ENCODE measurements at places on chromosomes 16 and 17.

DNA sequence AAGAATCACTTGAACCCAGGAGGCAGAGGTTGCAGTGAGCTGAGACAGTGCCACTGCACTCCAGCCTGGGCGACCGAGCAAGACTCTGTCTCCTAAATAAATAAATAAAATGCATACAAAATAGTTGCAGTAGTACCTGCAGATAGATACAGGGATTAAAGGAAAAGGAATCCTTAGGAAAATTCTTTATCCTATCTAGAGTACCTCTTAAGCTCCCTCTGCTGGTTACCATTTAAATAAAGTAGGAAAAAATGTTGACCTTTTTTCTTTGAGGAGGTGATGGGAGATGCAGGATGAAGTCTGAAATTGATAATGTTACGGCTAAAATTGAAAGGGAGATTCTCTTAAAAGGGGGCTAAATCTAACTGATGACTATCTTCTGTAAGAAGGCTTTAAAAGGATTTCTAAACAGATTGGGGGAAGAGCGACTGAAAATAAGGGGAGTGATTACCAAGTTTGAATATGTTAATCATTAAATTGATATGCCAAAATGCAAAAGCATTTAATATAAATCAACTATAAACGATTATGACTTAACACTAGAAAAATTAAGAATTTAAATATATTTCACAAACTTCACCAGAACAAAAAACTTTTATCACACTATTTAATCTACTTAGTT lies 29.4 kb downstream of the C16orf87 start:
- no peak for DNase-seq

- DNase-seq: no peak
These were observed 1.8 kb downstream of the GGNBP2 start for GRCh38 chr17:36546418-36547093.

DNA sequence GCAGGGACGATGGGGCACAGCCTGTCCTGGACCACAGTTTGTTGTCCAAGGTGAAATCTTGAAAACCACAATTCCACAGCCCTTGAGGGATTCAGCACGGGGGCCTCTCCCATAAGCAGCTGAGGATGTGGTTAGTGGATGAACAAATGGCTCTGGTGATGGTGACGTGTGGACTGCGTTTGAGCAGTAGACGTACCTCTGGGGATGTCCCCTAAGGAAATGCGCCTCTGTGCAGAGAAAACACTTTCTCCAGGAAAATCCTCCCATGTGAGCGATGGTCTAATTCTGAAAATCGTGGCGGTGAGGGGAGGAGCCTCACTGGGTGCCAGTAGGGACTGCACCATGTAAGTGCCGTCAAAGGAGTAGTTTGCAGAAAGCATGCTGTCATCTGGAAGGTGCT lies 2.7 kb upstream of the SEPTIN12 start:
- DNase-seq: no peak

- no peak for DNase-seq
These were observed 35.7 kb upstream of the TRAP1 start for GRCh38 chr16:3752984-3753383.

DNA sequence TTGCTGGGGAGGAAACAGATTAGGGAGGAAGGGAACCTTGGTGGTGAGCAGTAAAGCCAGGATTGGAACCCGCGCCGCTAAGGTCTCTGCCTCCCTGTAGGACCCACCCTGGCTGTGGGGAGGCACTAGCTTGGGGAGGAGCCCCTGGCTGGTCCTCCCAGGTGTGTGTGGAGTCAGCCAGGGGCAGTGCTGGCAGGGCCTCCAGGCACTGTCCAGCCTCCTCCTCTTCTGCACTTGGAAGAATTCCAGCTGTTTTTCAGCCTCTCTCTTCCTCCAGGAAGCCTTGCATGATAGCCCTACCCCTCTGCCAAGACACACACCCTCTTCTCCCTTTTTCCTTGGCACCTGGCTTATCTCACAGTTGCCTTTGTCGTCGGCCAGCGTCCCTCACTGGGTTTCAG lies 34.8 kb downstream of the TMEM235 start:
- DNase-seq: no peak

DNA sequence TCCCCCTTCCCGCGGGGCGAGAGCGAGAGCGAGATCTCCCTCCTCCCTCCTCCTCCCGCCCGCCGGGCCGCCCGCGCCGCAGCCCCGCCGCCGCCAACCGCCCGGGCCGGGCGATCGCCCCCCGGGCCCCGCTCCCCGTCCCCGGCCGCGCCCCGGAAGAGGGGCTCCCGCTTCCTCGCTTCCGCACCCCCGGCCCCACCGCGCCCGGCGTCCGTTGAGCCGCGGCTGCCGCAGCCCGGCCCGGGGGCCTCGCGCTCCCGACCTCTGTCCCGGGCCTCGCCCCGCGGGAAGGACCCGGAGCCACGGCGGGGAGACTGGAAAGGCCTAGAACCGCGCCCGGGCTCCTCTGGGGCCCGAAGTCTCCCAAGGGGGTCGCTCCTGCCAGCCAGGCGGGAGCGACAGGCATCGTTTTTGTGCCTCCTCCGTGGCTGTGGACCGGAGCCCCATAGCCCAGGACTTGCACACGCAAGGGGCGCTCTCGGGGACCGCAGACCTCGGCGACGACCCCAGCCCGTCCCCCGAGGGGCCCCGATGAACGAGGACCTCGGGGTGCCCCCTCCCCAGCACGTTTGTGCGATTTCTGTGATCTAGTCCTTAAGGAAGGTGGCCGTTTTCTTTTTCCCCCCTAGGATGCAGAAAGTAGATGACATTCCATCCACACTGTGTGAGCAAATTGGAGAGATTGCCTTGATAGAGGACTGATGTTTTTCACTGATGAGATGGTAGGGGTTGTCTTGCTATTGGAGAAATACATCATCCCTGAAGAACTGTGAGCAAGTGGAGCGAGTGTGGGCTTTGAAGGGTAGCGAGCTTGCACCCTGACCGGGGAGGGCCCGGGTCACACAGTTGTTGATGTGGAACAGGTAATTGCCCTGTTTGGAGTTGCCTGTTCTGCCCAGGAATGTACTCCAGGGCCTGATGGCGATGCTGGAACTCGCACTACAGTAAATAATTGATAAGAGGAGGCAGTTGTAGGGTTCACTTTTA lies 611 bp downstream of the BANP start:
- no peak for DNase-seq

- DNase-seq: peak; percentile 83
These were observed 10.9 kb downstream of the HAPSTR1 start for GRCh38 chr16:9102379-9102778.

DNA sequence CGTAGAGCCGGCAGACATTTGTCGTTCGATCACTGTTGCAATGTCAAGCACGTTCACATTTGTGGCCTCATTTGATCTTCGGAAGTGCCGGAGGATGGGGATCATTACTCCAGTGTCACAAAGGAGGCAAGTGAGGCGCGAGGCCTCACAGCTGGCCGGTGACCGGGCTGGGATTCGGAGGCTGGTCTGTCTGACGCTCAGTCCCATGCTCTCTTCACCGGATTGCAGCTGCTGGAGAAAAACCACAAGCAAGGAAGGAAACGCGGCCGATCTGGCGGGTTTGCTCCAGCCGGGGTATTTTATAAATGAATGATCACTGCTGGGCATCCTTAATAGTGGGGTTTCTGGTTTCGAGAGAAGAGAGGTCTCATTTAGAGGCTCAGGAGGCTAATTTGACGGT lies 127.8 kb downstream of the OR1D5 start:
- no peak for DNase-seq

DNA sequence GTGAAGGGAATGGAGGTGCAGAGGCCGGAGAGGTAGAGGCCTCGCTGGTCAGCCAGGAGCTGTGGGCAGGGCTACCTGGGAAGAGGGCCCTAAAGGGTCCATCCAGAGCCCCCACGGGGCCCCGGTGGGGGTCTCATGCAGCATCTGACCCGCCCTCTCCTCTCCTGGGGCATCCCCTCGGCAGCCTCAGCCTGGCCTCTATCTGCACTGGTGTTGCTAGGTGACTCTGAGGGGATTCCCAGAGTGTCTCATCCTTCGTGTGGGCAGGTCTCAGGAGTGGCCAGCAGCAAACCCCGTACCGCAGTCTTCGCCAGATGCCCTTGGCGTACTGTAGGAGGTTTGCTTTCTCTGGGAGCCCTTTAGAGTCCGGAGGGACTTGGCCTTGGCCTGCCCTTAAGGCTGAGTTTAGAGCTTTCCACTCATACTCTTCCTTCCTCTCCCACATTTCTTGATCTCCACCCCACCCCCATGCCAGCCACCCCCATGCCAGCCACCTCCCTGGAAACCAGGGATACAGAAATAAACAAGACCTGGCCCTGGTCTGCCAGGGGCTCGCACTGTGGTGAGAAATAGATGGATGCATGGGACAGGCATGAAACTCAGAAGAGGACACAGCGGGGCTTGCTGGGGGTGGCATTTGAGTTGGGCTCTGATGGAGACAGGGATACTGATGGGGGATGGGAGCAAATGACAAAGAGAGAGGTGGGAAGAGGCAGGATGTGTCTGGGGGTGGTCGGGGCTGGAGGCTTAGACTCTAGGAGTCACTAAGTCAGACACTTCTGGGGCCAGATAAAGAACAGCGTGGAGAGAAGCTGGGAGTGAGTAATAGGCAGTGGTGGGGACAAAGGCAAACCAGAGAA lies 9.9 kb downstream of the SLC5A10 start:
- DNase-seq: no peak

- no peak for DNase-seq
These were observed 185.8 kb downstream of the HS3ST3A1 start for GRCh38 chr17:13415871-13416416.

- no peak for DNase-seq
These were observed 8.2 kb upstream of the MMP2 start for GRCh38 chr16:55470533-55471371.

DNA sequence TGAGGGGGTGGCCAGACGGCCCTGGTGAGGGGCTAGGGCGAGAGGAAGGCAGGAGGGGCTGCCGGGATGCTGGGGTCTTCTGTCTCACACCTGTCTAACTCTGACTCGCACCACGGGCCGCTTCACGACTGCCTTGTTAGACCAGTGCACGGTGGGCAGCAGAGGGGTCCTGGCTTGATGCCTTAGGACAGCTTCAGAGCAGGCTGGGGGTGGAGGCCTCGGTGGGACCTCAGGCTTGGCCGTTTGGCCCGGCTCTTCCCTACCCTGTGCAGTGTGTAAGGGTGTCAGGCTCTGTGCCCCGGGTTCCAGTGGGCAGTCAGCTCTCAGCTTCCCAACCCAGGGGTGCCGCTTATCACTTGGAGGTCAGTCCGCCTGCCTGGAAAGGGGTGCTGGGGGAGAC lies 100.7 kb downstream of the OR1D5 start:
- no peak for DNase-seq

DNA sequence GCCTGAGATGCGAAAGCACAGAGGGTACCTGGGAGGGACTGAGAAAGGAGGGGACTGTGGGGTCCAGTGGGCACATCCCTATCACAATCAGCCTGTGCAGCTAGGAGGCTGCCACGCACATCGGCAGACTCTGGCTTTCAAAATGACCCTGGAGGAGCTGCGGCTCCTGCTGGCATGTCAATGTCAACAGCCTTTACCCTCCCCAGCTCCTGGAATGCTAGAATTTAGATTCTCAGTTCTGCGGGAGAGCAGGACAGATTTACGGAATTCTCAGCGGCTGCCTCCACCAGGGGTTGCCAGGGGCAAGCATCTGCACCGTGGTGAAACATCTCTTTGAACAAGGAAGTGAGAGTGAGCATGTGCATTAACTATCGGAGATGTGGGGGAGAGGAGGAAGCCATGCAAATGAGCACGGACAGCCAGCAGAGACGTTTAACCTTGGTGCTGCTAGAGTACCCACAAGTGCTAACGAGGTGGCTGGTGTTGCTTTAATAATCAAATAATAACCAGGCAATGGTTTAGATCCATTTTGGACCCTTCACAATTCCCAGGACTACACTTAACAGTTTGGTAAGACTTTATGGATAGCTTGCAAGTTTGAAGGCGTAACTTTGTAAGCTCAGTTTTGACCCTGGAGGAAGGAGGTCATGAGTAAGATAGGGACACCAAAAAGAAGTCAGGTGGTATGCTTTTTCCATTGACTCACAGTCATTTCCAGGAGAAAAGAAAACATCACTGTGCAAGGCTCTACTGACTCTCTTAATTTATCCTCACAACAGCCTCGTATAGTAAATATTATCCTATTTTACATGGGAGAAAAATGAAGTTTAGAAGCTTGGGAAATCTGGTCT lies 54.1 kb downstream of the XYLT1 start:
- DNase-seq: no peak

Data from AG04449 (cell line).